ENCODE measurements at places on chromosomes 5 and 9.

GRCh38 chr5:149133795-149134777 is 7.2 kb upstream of the ABLIM3 start:
- DNase-seq = peak; percentile 75

- DNase-seq = no peak
These were observed 55.3 kb downstream of the ENTREP1 start for GRCh38 chr9:69380301-69380700.

DNA sequence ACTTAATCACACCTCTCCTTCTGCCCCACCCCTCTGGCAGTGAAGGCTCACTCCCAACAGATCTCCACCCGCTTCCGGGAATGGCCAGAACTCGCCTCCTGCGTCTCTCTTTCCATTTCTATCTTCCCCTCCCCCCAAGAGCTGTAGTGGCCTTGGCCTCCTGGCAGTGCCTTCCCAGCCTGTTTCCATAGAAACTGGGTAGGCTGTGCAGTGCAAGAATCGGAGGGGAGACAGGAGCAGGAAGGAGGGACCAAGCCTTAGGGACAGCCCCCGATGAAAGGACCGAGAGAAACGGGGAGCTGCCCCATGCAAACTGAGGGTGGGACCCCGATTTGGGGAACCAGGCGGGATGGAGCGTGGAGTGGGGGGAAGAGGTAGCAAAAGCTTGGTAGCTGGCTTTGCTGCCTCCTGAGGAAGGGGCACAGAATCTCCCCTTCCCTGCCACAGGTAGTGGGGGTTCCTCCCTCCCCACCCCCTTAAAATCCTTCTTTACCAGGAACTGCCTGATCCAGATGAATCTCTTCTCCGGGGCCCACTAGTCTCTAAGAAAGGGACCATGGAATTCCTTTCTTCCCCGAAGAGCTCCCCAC is 4.5 kb upstream of the PCDH1 start:
- DNase-seq = no peak

- DNase-seq = no peak
These were observed 61.0 kb upstream of the RAD23B start for GRCh38 chr9:107222020-107222522.

- no peak for DNase-seq
These were observed 78.5 kb downstream of the ZNF618 start for GRCh38 chr9:113954591-113954990.

- DNase-seq = no peak
These were observed 90.7 kb downstream of the SNX24 start for GRCh38 chr5:122936088-122936487.

- DNase-seq = no peak
These were observed 63.6 kb upstream of the VCAN start for GRCh38 chr5:83407931-83408330.

GRCh38 chr5:72006361-72006760 is 100.9 kb upstream of the MAP1B start:
- DNase-seq = no peak

- DNase-seq = peak; percentile 78
These were observed 96.6 kb downstream of the VCAN start for GRCh38 chr5:83568186-83568585.

Measured in GM04504 (cell line).